ENCODE measurements at places on chromosomes 2 and 18.
A peak's percentile ranks its signal among the peaks of the same experiment; 100 is the strongest.

DNA sequence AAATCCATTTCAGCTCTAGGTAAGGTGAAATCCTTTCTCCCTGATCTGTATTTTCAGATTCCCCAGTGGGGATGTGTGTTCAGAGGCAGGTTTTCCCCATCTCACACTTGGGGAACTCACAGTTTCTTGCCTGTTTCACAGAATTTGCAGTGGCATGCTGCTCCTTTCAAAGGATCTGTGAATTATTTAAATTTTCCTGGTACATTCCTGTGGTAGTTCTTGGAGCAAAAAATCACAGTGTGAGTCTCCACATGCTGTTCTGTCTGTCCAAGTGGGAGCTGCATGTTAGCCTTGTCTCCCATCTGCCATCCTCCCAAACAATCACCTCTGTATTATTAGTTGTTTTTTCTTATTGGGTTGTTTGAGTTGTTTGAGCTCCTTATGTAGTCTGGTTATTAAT, 372.9 kb downstream of the ARL6IP6 start:
- no peak for DNase-seq

- peak; percentile 96 for DNase-seq
Measured at GRCh38 chr2:188629753-188630527, 338.3 kb downstream of the GULP1 start.

DNA sequence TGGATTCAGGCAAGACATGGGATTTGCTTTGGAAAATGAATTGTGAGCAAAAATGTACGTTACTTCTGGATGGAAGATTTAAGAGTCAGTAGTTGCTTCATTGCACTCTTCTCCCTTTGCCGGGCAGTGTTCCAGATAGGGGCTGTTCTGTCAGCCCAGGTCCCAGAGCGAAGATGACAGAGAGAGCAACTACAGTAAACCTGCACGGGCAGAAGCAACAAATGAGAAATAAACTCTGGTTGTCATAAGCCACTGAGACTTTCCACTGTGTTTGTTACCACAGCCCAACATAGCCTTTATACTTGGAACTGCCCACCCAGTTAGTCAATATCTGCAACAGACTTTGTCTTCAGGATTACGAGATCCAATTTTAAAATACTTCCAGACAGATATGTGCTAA, 83.3 kb downstream of the CACNB4 start:
- no peak for DNase-seq

DNA sequence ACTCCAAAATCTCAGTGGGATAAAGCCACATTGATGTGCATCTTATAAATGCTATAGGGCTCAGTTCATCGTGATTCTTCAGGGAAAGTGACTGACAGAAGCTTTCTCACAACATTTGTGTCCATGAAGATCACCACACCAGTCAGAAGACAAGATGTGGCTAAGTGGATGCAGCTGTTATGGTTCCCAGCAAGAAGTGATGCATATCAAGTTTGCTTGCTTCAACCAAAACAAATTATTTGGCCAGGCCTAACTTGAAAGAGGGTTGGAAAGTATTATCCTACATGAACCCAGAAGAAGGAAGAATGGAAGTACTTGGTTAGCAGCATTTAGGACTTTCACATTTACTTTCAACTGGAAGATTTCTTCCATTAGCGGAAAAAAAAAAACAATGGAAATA, 210.0 kb upstream of the ACVR2A start:
- no peak for DNase-seq

DNA sequence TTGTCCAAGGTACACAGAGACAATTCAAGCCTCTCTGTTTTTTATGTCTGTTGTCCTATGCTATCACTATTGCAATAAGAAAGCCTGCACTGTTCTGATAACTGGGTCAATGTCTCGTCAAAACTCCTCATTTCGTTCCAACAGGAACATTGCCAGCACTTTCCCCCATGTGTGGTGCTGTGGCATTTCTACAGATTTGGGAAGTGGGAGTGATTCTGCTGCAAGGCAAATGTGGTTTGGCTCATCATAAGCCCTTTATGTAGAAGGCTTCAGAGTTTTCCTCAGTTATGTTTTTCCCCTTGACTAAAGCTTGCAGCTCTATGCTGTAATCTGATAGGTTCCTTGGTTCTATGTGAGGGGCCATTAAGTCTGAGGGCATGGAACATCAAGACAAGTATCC, 324.1 kb upstream of the TCF4 start:
- no peak for DNase-seq

DNA sequence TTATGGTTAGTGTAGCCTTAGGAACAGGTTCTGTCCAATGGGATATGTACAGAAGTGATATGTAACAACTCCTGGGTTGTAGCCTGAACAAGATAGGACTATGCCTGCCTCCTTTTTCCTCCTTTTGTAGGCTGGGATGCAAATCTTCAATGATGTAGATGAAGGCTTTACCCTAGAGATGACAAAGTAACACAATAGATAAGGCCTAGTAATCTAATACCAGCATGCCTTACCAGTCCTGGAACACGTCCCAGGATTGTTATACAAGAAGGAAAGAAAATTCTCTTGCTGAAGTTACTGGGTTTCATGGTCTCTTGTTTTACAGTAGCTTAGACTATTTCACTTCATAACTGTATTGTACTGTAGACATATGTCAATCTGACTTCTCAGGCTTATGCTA, 192.1 kb downstream of the OTX1 start:
- no peak for DNase-seq

GRCh38 chr2:231672617-231673347, 35.5 kb upstream of the PTMA start:
- peak; percentile 40 for DNase-seq

GRCh38 chr2:127568128-127568527, 32.6 kb downstream of the MYO7B start:
- no peak for DNase-seq

DNA sequence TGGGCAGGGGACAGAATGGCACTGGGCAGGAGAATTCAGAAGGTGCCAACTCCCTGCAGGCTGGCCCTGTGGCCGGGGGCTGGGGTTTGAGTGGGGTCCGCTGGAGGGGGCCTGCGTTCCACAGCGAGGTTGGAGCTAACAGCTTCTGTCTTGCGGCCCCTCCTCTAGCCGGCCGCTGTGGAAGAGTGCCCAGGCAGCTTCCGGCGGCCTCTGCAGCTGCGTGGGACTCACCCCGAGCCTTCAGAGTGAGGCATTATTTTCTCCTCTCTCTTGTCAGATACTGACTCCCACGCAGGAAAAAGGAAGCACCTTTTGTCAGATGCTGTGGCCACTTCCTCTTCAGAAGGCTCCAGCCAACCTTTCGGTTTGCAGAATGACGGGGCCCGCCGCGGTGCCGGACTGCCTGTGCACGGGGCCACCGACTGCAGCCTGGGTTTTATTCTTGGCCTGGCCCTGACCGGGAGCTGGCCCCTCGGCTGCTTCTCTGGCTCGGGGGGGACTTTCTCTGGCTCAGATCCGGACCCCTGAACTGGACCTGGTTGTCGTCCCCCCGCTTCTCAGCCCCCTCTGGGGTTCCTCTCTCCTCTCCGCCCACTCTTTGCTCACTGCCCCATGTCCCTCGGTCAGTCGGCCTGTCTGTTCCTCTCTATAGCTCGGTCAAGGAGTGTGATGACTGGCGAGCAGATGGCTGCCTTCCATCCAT, 40.1 kb downstream of the ARHGAP25 start:
- DNase-seq, result peak; percentile 77
